Testis (tissue), 5 donors: ENCODE measurements at places on chromosomes 16 and 17.

- no peak for DNase-seq
Observed at GRCh38 chr16:28499854-28500253, 5.4 kb downstream of the APOBR start.

DNA sequence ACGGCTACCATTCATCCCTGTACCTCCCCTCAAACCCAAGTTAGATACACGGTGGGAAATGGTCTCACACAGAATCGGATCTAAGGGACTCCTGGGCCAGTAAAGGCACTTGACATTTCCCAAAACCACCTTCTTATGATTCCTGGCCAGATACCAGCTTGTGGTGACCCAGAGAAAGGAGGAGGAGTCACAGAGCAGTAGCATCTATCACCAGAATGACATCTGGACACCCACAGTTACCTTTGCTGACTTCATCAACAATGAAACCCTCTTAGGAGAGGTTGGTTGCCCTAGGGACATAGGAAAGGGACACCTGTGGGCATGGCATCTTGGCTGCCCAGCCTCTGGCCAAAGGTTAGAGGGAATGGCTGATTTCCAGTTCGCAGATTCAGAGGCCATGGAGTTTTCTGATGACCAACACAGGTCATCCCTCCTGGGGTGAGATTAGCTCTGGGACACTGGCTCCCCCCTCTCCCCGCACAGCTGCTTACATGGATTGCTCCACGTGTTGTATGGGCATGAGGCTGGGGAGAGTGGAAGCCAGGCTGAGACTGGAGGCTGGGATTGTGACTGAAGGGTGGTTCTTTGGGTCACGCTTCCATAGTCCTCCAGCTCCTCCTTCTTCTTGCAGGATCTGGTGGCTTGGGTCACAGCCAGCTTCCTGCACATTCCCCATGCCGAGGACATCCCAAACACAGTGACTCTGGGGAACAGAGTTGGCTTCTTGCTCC, 1.4 kb upstream of the AOC3 start:
- DNase-seq: peak; percentile 34

DNA sequence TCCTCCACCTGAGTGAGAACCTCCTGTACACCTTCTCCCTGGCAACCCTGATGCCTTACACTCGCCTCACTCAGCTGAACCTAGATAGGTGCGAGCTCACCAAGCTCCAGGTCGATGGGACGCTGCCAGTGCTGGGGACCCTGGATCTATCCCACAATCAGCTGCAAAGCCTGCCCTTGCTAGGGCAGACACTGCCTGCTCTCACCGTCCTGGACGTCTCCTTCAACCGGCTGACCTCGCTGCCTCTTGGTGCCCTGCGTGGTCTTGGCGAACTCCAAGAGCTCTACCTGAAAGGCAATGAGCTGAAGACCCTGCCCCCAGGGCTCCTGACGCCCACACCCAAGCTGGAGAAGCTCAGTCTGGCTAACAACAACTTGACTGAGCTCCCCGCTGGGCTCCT, 679 bp downstream of the GP1BA start:
- DNase-seq: no peak

- no peak for DNase-seq
Observed at GRCh38 chr17:42866631-42867575, 15.9 kb downstream of the AOC3 start.

DNA sequence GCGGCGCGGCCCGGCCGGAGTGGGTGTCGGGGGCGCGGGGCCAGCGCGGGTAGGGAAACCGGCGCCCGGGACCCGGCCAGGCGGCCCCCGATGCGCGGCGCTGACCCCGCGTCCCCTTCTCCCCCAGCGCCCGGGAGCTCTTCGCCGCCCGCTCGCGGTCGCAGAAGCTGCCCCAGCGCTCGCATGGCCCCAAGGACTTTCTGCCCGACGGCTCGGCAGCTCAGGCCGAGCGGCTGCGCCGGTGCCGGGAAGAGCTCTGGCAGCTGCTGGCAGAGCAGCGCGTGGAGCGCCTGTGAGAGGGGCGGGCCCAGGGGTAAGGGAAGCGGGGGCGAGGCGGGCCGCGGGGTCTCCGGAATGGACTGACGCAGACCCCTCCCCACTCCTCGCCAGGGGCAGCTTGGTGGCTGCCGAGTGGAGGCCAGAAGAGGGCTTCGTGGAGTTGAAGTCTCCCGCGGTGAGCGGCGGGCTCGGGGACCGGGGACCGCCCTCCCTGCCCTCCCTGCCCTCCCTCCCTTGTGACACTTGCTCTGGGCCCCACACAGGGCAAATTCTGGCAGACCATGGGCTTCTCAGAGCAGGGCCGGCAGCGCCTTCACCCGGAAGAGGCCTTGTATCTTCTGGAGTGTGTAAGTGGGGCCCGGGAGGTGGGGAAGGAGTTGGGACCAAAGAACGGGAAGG, 430 bp downstream of the TSEN54 start:
- DNase-seq: no peak

DNA sequence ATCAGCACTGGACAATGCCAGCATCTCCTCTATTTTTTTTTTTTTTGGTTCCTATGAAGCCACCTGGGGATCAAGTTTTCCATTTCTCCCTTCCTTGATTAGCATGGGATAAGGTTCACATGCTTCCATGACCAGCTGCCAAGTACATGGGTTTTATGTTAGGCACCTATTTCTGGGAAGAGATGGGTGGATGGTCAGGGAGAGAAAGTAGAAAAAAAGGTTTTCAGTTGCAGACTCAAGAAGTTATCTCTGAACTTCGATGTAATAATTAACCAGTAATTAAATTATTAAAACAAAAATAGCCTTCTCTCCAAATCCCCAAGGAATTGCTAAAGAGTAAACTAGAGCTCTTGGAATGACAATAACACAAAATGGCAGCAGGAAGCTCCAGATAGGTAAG, 164.9 kb upstream of the MAF start:
- DNase-seq: no peak

- DNase-seq: no peak
Observed at GRCh38 chr17:8147141-8147804, 4.9 kb downstream of the PER1 start.

- DNase-seq: no peak
Observed at GRCh38 chr17:43456661-43457361, 27.0 kb upstream of the DHX8 start.

DNA sequence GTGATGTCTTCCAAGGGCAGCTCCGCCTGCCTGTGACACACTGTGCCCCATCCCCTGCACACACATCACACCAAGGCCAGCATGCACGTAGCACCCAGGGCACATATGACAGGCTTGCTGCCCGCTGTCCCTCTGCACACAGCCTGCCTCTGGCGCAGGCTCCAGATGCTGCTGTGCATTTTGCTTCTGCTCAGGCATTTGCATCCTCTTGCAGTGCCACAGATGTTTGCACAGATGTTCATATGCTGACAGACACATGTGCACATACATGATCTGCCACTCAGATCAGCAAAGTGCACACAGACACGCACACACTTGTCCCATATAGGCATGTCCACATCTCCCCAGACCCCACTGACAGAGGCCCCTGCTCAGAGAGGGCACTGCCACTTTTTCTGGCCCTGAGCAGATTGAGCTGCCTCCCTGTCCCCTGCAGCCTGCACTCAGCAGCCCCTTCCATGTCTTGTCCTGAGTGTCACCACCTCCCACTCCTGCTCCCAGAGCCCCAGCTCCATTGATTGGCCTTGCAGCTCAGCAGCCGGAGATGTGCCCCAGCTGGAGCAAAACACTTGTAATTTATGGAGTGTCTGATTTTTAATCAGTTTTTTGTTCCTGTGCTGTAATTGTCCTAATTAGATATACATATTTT, 115.1 kb upstream of the RPL38 start:
- DNase-seq: no peak

DNA sequence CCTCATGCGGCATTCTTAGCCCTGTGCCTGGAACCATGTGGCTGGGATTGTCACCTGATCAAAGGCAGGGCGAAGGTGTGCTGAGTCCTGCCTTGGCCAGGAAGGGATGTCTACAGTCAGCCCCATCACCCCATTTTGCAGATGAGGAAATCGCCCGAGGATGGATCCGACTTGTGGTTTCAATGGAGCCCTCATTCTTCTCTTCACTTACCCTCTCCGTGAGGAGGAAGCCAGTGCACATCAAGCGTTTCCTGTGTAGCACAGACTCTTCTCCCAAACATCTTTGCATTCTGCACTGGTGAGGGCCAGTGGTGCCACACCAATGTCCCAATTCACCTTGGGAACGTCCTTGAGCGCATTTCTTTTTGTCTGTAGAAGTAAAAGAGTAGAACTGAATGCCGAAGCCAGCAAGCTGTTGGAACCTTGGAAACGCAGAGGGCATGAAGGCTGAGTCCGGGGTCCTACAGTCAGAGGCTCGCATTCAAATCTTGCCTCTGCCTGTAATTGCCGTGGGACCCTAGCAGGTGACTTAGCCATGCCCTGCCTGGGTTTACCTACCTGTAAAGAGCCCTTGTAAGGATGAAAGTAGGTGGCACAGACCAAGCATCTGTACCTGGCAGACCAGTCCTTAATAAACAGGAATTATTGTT, 85.4 kb downstream of the IRF8 start:
- no peak for DNase-seq

GRCh38 chr17:68794636-68795434, 160.4 kb downstream of the ABCA8 start:
- peak; percentile 74 for DNase-seq

- no peak for DNase-seq
Observed at GRCh38 chr17:80969030-80969673, 22.5 kb upstream of the CHMP6 start.

DNA sequence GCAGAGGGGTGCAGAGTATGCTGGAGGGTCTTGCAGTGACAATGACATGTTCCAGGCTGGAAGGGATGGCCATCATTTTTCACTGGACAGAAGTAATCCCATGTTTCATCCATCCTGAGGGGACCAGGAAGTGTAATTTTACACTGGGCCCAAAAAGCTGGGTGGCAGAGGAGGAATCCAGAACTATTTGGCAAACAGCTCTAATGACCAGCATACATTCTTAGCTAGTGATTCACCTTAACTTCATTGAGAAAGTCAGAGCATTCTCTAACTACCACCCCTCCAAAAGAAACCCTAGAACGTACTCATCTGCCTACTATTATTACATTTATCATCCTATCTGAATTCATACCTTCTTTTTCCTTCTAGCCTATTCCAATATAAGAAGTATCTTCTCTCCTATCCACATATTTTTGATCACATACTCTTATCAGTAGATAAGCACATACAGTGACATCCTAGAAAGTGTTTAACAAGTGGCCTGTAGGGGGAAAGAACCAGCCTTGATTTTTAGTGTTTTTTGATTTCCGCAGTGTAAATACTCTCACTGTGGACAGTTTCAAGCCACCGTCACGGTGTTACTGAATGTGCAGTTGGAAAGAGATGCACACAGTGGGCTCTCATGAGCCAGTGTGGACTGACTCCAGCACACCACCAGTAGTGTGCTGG, 118.1 kb downstream of the FTO start:
- no peak for DNase-seq

DNA sequence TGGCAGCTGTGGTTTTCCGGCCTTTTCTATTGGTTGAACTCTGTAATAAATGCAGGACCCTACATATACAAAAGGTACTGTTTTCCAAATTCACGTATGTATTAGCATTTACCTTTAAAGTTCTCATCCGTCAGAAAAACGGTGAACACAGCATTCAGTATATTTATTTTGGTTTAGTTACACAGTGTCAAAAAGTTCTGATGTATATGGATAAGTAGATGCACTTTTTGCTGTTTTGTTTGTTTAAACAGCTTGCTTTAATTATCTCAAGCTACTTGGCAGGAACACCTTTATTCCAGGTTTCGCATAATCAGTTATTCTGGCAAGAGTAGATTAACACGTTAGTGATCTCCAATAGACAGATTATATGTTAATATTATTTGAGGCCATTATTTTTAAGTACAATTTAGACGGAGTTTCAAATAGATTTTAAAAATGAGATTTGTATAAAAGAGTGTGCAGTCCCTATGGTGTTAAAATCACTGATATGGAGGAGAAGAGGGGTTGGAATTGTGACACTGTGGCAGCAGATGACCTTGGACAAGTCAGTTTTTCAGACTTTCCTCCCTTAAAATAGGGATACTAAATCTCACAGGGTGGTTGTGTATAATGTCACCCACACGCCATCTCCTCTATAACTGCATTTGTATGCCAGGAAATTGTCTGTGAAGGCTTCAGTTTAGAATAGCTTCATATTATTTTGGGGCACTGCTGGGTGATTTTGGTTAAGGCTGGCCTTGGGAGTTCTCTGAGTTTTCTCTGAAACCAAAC, 2.1 kb downstream of the HERPUD1 start:
- no peak for DNase-seq

DNA sequence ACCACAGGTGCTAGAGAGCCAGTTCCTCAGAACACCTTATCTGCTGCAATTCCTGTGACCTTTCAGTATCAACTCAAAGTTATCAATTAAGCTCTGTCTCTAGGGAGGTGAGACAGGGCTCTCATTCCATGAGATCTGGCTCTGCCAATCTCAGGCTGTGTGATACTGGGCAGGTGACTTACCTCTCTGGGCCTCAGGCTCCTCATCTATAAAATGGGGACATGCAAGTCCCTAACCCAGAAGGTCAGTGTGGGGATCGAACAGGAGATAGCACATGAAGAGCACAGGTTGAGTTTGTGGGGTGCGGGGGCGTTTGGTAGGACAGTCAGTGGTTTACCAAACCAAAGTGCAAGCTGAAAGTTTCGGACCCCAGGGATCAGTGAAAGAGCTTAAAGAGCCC, 319.3 kb upstream of the CCL2 start:
- no peak for DNase-seq

- no peak for DNase-seq
Observed at GRCh38 chr17:55332296-55333041, 67.7 kb downstream of the HLF start.

DNA sequence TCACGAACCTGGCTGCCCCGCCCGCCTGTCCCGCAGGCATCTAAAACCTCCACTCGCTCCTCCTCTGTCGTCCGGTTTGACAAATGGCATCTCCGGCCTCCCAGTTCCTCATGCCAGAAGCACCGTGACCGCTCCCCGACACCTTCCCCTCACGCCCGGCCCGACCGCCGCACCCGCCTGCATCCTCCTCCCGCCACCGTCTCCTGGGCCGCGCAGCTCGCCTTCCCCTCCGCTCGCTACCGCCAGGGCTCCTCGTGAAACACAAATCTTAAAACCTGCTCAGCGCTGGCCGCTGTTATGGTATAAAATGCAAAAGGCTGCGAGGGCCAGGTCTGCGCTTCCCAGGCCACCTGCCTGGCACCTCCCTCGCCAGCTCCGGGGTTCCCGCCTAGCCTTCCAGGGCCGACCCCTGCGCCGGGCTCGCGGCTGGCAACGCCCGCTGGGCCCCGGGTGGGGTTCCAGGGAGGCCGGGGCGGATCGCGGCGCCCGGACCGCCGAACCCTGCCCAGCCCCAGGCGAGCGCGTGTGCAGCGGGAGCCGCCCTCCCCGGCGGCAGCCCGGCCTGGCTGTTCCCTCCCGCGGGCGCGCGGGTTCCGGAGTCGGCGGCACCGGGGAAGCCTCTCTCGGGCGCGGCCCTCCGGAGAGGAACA, 488 bp downstream of the SPSB3 start:
- DNase-seq: no peak

GRCh38 chr17:79777894-79778503, at the start of gene CBX2:
TSS of gene CBX2 (plus strand) at chr17:79778148. CDS start at chr17:79778236, 88 bp downstream.
- peak; percentile 79 for DNase-seq

GRCh38 chr17:19768046-19768782, 20.1 kb upstream of the ALDH3A1 start:
- no peak for DNase-seq
